ENCODE measurements at places on chromosomes 2 and 18.

- DNase-seq = no peak
These were observed 150.4 kb upstream of the SLC1A4 start for GRCh38 chr2:64838817-64839216.

GRCh38 chr18:6755107-6755506, 25.6 kb downstream of the ARHGAP28 start:
- DNase-seq = no peak

- no peak for DNase-seq
These were observed 177.8 kb downstream of the EN1 start for GRCh38 chr2:118669654-118670053.

DNA sequence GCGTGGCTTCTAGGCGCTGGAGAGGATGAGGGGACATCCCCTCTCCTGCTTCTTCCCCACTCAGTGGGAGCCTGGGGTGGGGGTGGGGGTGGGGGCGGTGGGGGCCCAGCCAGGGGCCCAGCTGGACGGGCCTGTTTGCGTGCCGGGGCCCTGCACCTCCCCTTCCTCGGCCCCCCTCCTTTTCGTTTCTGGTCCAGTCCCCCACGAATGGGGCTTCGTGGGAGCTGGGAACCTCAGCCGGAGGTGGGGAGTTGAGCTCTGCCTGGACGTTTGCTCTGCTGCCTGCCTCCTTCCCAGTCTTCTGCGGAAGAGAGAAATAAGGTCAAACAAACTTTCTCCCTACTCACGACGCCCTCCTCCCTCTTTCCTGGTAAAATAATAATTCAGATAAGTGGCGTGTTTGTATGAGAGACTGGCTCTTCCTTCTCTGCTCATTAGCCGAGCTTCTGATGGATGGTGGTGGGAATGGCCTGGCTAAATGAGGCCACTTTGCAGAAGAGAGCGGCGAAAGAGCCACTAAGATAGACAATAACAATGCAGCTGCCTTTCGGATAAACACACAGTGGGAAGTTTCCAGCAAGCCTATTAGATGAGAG, 782 bp downstream of the MTA3 start:
- peak; percentile 10 for DNase-seq

GRCh38 chr2:159617646-159618045, 1.3 kb upstream of the BAZ2B start:
- no peak for DNase-seq

DNA sequence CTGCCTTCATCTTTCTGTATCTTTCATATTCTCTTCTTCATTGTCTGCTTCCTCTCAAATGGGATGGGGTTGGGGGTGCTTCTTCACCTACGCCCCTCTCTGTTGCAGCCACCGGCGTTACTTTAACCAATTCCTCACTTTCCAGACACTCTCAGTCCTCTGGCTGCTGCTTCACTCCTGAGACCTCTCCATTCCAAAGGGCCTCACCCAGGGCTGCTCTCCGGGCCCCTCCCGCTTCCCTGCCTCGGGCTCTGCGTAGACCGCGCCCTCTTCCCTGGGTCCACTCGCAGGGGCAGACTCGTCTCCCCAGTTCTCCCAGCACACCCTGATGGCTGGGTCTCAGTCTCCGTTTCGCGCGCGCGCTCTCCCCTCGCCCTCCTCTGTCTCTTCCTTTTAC, 926 bp downstream of the SERPINB8 start:
- DNase-seq = no peak
